ENCODE measurements at places on chromosomes 7 and 10.

DNA sequence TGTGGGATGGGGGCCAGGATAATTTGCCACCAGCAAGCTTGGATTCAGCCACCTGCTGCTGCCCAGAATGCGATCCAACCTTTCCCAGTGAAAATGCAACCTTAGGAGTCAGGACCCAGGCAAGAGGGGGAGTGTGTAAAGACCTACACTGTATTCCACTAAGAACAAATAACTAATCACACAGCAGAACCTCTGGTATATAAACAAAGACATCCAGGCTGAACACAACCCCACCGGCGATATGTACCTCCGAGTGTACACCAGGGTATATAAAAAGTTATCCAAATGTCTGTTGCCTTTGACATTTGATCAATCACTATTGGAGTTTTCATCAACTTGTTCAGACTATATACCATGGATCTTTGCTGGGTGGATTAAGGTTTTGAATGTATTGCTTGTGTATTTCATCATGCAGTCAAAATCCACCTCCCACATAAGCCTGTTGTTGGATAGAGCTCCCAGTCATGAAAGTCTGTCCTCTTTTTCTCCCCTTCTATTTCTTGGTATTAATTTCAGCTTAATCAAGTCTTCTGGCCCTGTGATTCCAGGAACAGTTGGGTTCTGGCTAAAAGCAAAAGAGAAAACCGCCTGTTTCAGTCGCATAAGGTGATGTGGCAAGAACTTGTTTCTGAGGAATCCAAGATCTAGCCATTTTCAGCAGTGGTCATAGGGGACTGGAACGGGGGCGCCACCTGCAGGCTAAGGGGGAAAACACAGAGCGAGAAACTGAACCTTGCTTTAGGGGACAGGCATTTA, 290.7 kb downstream of the CCDC3 start:
- peak; percentile 49 for DNase-seq

GRCh38 chr10:68348265-68348741, 15.6 kb upstream of the PBLD start:
- DNase-seq = no peak

DNA sequence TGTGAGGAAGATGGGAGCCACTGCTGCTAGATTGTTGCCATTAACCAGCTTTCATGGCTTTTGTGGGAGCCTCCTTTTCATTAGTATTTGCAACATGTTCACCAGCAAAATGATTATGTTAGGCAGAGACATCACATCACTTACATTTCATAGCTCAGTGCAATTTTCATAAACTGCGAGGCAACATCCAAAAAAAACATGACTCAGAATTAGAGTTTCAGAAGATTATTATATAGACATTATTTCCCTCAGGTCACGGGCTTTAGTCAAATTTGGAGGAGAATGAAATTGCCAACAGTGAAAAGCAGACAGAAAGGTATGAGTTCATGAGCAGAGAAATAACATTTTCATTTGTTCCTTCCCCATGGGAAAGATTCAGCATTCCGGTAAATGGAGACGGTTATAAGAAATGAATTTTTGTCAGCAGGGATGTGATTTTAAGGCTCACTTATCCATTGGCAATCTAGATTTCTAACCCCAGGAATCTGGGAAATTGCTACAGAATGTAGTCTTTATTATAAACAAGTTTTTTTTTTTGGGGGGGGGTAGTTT, 573.2 kb downstream of the AUTS2 start:
- no peak for DNase-seq

DNA sequence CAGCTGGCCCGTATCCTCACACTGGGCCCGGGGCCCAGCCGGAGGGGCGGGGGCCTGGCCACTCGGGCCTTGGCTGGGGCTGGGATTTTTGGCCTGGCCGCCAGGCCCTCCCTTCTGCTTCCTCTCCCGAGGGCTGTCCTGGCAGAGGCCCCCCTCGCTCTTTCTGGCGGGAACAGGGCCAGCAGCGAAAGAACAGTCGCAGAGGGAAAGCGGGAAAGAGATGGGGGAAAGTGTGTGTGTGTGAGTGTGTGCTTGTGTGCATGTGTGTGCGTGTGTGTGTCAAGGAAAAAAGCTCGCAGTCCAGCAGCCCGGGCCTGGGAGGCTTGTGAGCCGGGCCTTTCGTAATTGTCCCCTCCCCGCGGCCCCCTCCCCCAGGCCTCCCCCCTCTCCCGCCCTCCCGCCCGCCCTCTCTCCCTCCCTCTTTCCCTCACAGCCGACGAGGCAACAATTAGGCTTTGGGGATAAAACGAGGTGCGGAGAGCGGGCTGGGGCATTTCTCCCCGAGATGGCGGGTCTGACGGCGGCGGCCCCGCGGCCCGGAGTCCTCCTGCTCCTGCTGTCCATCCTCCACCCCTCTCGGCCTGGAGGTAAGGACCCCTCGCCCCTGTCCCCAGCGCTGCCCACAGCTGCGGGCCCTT, at the start of gene ELN:
Gene ELN, plus strand, starts transcription at position 491 of the 638 bp plus-strand sequence. Its CDS starts 15 bp downstream, at position 506.
- no peak for DNase-seq

GRCh38 chr7:123645516-123645915, 10.2 kb upstream of the LMOD2 start:
- DNase-seq = no peak

DNA sequence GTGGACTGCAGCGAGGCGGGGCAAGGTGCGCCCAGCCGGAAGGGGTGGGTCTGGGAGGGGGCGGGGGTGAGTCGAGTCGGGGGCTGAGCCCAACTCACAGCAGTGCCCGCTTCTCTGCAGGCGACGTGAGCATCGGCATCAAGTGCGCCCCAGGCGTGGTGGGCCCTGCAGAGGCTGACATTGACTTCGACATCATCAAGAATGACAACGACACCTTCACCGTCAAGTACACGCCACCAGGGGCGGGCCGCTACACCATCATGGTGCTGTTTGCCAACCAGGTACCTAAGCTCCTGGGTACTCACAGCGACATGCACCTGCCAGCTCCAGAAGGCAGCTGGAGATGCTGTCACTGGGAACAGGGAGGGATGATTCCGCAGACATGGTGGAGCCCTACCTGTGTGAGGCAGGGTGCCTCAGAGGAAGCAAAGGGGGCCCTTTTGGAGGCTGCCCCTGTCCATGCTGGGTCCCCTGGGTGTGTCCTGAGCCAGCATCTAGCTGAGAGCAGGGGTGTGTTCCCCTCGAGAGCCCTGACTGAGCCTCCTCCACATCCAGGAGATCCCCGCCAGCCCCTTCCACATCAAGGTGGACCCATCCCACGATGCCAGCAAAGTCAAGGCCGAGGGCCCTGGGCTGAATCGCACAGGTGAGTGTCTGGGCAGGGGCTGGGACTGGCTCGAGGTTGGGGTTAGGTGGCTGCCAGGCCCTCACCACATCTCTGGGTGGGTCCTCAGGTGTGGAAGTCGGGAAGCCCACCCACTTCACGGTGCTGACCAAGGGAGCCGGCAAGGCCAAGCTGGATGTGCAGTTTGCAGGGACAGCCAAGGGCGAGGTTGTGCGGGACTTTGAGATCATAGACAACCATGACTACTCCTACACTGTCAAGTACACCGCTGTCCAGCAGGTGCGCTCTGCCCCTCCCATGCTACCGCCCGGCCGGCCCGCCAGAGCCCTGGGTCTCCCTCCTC, 12.8 kb downstream of the FLNC start:
- no peak for DNase-seq
